Progenitor cell of endocrine pancreas (in vitro differentiated cells): ENCODE measurements at places on chromosomes 3 and 15.

DNA sequence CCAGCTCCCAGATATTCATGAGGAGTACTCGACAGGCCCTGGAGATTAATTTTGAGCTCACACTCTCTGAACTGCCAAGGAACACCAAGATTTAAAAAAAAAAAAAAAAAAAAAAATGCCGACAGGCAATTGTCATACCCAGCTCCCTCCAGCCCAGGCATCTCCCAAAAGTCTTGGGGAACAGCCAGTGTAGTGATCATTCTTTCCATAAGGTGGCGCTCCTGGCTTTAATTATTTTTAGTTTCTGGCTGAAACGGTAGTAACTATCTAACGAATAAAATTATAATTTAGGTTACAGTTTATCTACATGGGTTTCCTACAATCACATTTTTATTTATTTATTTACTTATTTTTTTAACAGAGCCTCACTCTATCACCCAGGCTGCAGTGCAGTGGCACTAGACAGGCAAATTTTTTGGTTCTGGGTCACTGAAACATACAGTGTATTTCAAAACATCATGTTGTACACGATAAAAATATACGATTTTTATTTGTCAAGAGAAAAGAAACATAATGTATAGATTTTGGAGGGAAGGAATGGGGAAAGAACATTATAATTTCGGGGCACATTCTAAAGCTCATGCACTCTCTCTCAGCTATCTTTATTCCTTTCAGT is 157.3 kb downstream of the ADAMTS9 start:
- DNase-seq = peak; percentile 39

DNA sequence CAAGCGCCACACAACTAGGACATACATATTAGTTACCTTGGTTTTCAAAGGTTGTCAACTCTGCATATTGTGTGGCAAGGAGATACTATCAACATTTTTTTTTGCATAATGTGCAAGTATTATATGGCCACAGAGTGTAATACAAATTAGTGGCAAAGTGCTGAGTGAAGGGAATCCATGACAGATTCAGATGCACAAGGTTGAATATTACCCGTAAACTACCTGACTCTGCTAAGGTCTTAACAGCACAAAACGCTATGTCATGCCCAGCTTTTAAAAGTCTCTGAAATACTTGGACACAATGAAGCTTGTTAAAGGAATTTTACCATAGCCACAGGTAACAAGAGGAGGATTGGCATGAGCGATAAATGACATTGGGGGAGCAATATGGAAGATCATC is 79.0 kb downstream of the SATB1 start:
- DNase-seq = no peak

GRCh38 chr15:63135804-63136203 is 14.1 kb downstream of the LACTB start:
- no peak for DNase-seq

DNA sequence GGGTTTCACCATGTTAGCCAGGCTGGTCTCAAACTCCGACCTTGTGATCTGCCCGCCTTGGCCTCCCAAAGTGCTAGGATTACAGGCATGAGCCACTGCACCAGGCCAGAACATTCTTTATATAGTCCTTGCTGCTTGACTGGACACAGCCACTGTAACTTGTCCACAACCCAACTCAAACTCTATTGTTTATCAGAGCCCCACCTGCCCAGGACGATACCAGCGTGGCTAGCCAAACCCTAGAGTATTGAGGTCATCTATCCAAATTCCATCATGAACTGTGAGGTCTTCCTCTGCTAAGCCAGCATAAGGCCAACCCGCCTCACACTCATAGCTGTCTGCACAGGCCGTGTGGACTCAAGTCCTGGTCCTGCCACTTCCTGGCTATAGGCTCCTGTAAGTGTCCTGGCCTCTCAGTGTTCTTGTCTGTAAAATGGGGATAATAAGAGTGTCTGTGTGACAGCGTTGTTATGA is 63.9 kb downstream of the DAPK2 start:
- DNase-seq = no peak

DNA sequence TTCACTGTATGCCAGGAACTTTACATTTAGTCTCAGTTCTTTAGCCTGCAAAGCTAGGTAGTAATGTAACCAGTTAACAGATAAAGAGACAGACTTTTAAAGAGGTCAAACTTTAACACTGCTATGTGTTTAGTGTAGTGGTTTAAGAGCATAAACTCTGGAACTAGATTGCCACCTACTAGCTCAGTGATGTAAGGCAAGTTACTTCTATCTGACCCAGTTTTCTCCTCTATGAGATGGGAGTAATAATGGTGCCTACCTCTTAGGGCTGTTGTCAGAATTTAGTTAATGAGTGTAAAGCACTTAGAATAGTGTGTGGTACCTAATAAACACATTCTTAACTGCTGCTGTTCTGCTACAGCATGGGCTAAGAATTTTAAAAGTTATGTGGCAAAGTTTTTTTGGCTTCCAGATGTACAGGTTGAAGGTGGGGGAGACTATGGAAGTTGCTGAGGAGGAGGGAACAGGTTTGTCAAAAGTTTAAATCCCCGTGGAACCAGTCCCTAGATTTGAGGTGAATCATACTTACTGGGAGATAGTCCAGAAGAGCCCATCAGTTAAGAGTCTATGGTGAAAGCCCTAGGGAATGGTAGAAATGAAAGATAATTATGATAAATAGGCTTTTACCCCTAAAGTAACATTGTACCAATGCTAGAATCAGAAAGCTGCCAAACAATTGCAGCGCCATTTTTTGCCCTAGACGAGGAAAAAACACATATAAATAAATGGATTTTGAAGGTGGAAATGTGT is 13.9 kb downstream of the TSC22D2 start:
- DNase-seq = no peak

GRCh38 chr3:195823999-195824398 is 12.3 kb upstream of the MUC4 start:
- no peak for DNase-seq
